ENCODE measurements at places on chromosomes 6 and 20.
A peak's percentile ranks its signal among the peaks of the same experiment; 100 is the strongest.

DNA sequence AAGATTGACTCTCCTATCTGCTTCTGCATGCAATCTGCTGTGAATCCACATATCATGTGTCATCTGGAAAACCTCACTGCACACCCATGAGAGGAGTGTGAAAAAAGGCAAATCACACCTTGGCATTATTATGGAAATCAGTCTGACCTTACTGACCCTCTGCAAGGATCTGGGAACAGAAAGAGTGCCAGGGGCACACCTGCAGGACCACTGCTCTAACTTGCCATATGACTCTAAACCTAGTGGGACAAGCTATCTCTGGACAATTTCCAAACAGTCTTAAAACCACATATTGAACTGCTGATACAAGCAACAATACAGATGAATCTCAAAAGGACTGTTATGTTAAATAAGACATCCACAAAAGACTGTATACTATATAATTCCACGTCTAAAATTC lies 50.3 kb downstream of the ABHD12 start:
- DNase-seq: no peak

GRCh38 chr6:142896732-142897131 lies 48.2 kb downstream of the HIVEP2 start:
- no peak for DNase-seq

GRCh38 chr6:15247500-15248450 lies 1.9 kb downstream of the JARID2 start:
- peak; percentile 65 for DNase-seq

- peak; percentile 60 for DNase-seq
Observed at GRCh38 chr6:90175627-90176538, 120.8 kb downstream of the BACH2 start.
